ENCODE measurements at places on chromosomes 16 and 17.

DNA sequence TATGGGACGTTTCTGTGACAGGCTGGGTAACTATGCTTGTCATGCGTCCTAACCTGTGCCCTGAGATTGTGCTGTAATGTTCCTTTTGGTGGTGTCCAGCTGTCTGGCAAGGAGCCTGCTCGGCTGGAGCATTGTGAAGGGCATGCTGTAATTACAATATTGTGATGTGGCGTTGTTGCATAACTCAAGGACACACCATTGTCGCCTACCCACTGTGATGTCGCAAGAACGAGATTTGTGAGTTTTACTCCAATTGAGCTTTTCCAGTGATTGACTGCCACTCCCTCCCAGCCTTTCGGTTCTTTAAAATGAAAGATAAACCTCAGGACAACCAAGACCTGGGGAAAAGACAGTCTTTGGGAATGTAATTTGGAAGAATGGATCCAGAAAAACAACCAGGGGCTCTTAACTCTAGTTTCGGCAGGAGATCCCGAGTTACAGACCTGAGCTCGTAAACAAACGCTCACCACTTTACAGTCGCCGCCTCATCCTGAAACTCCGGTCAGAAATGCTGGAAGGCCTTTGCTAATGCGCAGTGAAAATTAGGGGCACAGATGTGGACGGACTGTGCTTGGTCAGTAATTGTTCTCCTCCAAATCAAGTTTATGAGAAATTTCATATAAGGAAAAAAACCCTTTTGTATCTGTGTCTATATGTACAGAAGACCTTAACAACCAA, 1.3 kb downstream of the ZNF750 start:
- no peak for DNase-seq

- no peak for DNase-seq
Measured at GRCh38 chr16:78463591-78463990, 364.1 kb downstream of the WWOX start.

DNA sequence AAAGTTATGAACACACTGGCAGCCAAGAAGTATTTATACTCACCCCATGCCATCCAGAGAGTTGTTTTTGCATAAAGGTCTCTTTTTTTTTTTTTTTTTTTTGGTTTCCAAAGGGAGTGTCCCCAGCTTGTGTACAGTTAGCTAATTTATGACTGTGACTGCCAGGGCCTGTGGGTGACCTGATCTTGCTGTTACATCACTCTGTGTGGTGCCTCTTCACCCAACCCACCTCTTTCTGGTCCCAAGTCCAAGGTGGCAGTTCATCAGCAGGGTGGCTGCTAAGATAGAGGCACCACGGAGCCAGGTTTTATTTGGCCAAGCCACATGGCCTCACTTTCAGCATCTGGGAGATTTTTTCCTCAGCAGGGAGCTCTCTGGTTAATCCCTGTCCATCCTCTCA, at the start of gene NOS2:
Gene NOS2, minus strand, starts transcription at position 8 of the 400 bp plus-strand sequence. CDS start 1,720 bp downstream, outside the sequence.
- DNase-seq = no peak

GRCh38 chr17:38536661-38537060, 69.1 kb downstream of the SRCIN1 start:
- DNase-seq = no peak

- no peak for DNase-seq
Measured at GRCh38 chr17:10087355-10087754, 111.1 kb downstream of the GAS7 start.
